Activated CD4-positive, CD25-positive, alpha-beta regulatory T cell (primary cell): ENCODE measurements at places on chromosomes 5 and 9.

DNA sequence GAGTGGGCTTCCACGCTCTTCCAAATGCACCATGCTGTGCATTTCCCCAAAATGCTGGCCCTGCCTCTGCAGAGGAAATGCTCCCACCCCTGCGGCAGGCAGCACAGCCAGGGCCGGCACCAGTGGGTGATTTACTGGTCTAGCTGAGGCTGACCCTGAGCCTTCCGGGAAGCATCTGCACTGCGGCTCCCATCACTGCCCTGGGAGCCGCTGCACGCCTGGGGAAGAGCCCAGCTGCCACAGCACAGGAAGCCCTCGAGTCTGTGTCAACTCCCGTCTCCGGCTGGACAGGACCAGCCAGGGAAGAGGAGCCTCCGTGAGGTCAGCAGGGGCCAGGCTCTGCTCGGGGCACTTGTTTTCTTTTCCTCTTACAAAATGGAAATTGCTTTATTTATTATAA lies 25.1 kb upstream of the EEIG1 start:
- no peak for DNase-seq

GRCh38 chr5:133933670-133934295 lies 34.6 kb downstream of the C5orf15 start:
- no peak for DNase-seq

- no peak for DNase-seq
Observed at GRCh38 chr9:97510797-97511654, 9.6 kb downstream of the TMOD1 start.

DNA sequence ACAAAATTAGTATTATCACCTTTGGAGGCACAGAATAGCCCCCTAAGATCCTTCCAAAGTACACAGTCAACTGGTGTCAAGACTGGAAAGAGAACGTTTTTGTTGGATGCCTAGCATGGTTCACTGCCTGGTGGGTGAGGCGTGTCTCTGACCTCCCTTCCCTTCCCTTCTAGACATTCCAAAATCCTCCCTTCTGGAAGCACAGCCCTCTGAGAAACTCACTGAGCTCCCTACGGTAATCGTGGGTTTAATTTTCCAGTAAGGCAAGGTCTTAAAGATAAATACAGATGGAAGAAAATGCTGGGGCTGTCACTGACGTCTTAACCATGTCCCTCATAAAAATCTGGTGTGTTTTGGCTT lies 138.8 kb downstream of the LIFR start:
- no peak for DNase-seq

- no peak for DNase-seq
Observed at GRCh38 chr5:101976933-101977332, 319.2 kb downstream of the SLCO4C1 start.
